HCEC 1CT (cell line): ENCODE measurements at places on chromosomes 1 and 21.

DNA sequence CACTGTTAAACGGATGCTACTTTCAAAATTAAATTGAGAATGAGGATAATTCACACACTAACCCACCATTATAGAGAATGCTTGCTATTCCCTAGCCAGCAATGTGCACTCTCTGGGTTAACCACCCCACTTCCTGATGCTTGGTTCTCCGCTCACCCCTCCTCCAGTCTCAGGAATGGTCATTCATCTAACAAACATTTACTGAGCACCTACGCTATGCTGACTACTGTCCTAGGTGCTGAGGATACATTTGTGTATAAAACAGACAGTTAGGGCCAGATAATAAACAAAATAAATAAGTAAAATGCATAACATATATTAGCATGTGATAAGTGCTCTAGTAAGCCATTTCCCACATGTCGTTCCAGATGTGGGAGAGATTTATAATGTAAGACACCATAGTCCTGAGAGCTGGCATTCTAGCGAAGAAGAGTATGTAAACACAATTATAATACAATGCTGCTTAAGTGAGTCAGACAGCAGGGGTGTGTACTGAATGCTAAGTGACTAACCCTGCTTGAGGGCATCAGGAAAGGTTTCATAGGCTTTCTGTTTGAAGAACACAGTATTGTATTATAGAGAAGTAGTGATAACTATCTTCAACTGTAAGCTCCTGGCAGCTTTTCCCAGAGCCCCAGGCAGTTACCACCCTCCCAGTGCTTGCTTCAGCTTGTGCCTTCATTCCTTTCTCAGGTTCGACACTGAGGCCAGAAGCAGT lies 126.7 kb upstream of the CACHD1 start:
- DNase-seq = peak; percentile 67

GRCh38 chr1:29933067-29933466 lies 696.7 kb downstream of the PTPRU start:
- DNase-seq = no peak

- DNase-seq = peak; percentile 34
These were observed 519 bp downstream of the RERE start for GRCh38 chr1:8816831-8817411.

GRCh38 chr1:23896491-23896890 lies 16.7 kb downstream of the CNR2 start:
- DNase-seq = no peak

- no peak for DNase-seq
These were observed 177.3 kb upstream of the LYPLAL1 start for GRCh38 chr1:218996362-218996761.

DNA sequence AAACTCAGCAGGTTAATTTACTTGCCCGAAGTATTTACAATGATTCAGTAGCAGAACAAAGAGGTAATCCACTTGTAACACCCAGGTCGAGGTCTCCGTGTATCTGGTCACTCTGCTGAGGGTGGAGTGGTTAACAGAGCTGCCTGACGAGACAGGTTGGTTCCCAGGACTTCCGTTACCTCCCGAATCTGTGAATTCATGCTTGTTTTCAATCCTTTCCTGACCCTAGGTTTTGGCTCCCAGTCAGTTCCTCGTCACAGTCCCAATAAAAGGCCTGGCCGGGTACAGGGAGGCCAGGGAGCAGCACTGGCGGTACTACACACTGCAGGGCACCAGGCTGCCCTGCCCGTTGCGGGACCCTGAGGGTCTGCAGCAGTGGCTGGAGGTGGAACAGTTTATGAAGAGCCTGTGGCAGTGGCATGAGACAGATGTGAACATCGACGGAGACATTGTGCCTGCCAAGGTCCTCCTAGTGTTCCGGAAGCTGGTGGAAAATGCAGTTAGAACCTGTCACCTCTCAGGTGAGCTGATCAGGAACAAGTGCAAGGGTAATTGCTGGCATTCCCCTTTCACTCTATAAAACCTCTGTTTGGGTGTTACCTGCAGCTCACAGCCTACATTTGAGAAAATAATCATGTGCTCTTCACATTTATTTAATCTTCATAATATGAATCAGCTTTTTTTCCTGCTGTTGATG lies 12.8 kb downstream of the MAB21L3 start:
- DNase-seq = no peak

DNA sequence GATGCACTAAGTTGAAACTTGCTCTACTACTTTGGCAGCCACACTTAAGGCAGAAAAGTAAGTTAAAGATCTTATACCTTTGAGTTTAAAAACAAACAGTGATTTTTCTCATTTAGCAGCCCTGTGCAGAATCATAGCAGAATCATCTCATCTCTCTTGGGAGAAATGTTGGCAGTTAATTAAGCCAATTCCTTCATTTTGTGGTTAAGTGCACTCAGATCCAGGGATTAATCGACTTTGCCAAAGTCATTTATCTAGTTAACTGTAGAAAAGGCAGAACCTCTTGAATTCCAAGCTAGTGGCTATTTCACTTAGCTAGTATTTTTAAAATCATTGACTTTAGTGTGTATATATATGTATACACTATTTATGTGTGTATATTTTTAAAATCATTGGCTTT lies 125.0 kb downstream of the GPR52 start:
- no peak for DNase-seq

- no peak for DNase-seq
These were observed 9.4 kb upstream of the UBR4 start for GRCh38 chr1:19219451-19219850.

GRCh38 chr1:229690662-229691061 lies 64.6 kb downstream of the URB2 start:
- no peak for DNase-seq

DNA sequence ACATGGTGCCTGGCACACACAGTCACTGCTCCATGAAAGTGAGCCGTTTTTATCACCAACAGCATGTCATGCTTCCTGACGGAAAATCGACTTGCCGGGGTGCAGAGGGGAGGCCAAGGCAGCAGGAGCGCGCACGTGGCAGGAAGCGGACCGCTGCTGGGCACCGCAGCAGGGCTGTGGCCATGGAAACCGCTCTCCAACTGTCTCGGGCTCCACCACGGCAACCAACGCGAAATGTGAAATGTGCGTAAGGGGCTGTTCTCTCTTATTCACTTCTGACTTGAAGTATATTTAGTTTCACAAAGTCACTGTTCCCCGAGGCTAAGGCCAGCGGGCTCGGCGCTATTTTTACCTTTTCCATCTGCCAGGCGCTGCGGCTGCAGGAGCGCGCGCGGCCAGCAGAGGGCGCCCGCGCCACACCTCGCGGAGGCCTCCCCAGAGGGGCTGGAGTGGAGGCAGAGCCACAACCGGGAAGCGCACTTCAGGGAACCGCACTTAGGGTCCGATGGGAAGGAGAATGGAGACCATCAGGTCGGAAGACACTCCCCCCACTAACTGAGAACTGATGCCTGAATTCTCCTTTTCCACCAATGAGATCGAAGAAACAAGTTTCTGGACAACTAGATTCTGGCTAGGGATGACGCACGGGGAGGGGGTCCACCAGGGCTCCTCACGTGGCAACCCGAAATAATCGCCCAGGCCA lies 19.7 kb downstream of the RCC2 start:
- peak; percentile 3 for DNase-seq

DNA sequence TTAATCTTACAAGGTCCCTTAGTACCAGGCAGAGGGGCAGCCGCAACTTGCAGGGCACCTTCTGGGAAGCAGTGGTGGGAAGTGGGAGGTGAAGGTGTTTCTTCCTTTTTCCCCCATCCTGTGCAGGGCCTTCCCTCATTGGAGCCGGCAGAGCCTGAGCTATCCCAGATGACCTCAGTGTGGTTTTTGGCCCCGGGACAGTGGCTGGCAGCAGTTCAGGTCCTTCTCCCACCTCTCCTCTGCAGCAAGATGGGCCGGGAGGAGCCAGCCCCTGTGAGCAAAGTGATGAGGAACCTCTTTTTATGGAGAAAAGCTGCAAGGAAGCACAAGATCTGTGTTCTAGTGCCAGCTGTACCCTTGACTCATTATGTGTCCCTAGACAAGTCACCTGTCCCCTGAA lies 6.8 kb downstream of the PFKFB2 start:
- no peak for DNase-seq
